ENCODE measurements at places on chromosomes 1 and 21.
A peak's percentile ranks its signal among the peaks of the same experiment; 100 is the strongest.

DNA sequence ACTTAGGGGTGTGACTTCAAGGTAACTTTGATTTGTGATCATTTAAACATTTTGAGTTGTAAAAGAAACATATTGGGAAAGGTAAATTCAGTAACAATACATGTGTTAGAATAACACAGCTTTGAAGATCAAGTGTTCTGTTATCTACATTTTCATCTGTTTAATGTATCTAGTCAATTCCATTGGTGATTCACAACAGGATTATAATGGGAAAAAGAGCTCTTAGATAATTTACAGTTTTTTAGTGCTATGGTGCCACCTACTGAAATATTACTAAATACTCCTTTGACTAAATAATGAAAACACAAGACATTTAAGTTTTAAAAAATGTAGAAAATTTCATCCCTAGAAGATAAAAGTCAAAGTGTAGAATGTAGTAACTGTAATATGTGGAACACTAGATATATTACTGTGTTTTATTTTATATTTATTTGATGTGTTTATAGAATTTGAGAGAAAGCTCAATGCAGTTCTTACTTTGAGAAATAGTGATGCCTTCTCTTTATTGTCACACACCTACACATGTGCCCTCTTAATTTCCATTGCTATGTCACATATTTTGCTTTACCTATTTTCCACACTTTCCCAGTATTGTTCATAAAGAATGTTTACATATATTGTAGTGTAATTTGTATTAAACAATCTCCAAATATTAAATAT is 47.4 kb downstream of the PTPRC start:
- DNase-seq, result no peak

GRCh38 chr1:1183221-1183747 is 9.6 kb downstream of the TTLL10 start:
- DNase-seq, result no peak

DNA sequence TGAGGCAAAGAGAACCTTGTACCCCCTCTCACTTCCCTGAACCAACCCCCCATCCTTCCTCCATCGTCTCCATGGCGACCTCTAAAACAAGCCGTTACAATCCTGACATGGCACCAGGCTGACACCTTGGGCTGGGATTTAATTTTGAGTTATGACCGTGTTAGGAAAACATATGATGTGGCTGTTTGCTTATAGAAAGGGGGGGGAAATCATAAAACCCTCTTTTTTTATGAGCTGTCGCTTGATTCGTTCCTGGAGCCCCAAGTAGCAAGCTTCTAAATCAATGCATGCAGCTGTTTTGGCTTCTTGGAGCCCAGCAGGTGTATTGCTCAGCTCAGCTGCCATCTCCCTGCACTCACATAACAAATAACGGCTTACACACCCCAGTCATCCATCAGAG is 301.2 kb upstream of the SPAG17 start:
- no peak for DNase-seq

- no peak for DNase-seq
These were observed 423.1 kb downstream of the HLX start for GRCh38 chr1:221302357-221302756.

- no peak for DNase-seq
These were observed 128.4 kb upstream of the C21orf91 start for GRCh38 chr21:17947531-17947930.

DNA sequence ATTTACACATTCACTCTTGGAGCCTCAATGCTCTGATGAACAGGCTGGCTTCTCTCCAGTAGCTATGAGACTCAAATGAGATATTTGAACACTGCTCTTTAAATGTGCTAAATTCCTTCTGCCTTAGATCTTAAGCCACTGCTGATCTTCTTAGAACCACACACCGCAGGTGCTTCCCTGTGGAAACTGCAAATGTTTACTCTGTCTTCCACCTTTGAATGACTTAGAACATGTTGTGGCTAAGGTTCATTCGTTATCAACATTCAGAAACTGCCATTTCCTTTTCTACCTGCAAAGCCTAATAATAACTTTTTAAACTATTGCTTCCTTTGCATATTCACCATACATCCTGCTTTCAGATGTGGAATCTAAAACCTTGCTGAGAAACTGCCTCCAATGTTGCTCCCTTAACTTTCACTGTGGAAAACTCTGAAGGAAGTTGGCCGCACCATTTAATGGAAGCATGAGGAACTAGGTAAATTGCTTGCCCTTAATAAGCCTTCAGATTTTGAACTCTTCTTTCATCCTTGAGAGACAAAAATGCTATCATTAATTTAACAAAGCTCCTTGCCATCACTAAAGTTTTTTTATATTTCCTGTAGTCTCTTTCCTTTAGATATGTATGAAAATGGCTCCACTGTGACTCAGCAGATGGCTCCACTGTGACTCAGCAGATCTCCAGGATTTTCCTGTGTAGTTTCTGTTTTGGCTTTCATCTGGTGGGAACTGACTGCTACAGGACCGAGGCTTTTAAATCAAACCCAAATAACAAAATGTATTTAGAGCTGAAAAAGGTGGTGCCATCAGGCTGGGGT is 143.8 kb downstream of the TNFSF18 start:
- no peak for DNase-seq

DNA sequence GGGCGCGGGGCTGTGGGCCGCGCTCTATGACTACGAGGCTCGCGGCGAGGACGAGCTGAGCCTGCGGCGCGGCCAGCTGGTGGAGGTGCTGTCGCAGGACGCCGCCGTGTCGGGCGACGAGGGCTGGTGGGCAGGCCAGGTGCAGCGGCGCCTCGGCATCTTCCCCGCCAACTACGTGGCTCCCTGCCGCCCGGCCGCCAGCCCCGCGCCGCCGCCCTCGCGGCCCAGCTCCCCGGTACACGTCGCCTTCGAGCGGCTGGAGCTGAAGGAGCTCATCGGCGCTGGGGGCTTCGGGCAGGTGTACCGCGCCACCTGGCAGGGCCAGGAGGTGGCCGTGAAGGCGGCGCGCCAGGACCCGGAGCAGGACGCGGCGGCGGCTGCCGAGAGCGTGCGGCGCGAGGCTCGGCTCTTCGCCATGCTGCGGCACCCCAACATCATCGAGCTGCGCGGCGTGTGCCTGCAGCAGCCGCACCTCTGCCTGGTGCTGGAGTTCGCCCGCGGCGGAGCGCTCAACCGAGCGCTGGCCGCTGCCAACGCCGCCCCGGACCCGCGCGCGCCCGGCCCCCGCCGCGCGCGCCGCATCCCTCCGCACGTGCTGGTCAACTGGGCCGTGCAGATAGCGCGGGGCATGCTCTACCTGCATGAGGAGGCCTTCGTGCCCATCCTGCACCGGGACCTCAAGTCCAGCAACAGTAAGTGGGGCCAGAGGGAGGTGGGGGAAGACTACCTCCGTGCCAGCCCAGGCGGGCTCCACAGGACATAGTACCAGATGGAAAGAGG is 808 bp downstream of the MAP3K21 start:
- peak; percentile 35 for DNase-seq

DNA sequence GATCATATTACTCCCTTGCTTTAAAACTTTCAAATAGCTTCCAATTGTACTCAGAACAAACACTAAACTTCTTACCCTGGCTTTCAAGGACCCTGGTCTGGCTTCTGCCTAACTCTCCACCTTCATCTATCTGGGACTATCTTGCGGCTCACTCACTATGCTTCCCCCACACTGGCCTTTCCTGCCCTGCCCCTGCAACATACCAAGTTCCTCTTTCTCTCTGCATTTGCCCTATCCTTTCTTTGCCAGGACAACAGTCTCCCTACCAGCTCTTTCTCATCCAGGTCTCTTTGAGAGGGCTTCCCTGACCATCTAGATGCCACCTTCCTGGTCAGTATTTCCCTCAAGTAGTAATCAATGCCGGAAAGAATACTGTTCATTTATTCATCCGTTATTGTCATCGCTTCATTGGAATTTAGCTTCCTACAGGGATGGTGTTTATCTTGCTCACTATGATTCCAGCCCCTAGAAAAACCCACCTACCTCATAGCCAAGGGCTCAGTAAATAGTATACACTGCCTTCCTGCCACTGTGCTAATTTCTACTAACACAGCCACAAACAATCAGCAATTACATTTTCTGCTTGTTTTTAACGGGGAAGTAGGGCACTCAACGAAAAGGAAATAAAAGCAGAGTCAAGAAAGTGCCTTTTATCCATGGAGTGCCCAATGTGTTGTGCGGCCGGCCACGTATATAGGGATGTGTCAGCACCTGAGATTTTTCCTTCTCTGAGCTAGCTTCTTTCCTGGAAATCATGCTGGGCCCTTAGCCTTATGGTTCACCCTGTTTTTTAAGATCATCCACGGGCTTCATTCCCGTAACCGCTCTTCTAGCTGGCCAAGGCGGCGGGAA is 521 bp upstream of the CDC7 start:
- no peak for DNase-seq

GRCh38 chr1:101165532-101165931 is 71.3 kb upstream of the S1PR1 start:
- DNase-seq, result no peak

GRCh38 chr1:53281133-53281532 is 42.8 kb upstream of the MAGOH start:
- no peak for DNase-seq

- no peak for DNase-seq
These were observed 67.6 kb downstream of the MTR start for GRCh38 chr1:236862615-236863211.

DNA sequence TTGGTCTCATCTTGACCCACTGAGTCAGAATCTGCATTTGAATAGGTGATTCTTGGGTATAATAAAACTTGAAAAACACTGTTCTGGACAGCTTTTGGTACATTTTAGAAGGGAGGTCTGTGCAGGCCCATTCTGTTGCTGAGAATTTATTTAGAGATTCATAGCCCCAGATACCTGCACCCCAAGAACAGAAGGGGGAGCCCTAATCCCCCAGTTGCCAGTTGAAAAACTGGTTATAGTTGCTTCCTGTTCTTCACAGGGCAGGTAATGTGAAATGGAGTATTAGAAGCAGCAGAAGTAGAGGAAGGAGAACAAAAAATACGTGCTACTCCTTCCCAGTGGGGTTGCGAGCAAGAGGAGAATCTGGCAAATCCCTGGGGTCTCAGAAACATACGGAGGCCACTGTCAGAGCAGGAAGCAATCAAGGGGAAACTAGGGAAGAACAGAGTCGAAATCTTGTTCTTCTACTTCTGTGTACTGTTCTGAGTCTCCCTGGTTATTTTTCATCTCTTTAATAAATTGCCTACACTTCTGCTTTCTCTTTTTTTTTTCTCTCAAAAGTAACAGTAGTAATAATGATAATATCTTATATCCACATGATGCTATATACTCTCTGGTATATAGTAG is 4.6 kb upstream of the CLCA2 start:
- DNase-seq, result no peak

- DNase-seq, result no peak
These were observed 19.7 kb downstream of the LRRC7 start for GRCh38 chr1:69587391-69587790.

GRCh38 chr1:15610167-15610566 is 7.1 kb upstream of the DDI2 start:
- DNase-seq, result no peak

- DNase-seq, result no peak
These were observed 20.9 kb upstream of the SNX27 start for GRCh38 chr1:151590961-151591360.

GRCh38 chr21:41229509-41230248 is 61.7 kb downstream of the BACE2 start:
- no peak for DNase-seq

DNA sequence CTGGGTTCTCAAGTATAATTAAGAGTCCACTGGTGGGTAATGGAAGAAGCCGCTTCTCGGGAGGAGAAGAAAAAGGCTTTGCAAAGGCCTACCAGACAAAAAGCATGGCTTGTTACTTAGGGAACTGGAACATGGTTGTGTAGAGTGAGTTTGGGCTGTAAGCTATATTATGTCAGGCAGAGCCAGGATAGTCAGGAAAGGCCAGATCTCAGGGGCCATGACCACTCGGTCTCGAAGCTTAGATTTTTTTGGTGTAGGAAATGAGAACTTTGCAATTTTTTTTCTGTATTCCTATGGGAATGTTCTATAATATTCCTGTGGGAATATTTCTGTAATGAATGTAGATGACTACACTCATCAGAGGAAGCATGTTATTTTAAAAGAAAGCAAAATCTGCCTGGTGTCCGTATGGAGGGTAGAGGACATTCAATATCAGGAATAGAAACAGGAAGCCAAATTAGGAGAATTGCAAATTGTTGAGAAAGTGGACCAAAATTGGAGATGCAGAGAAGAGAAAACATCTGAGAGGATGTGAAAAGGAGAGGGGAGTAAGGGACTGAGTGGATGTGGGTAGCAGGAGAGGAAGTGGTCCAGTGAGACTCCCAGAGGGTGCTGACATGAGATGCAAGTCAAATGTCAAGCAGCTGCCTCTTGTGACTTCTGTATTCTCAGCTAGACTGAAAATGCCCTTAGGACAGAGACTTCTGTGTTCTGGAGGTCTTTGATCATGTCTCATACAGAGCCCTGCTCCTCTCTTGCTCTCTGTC is 45.2 kb upstream of the HAO2 start:
- no peak for DNase-seq

DNA sequence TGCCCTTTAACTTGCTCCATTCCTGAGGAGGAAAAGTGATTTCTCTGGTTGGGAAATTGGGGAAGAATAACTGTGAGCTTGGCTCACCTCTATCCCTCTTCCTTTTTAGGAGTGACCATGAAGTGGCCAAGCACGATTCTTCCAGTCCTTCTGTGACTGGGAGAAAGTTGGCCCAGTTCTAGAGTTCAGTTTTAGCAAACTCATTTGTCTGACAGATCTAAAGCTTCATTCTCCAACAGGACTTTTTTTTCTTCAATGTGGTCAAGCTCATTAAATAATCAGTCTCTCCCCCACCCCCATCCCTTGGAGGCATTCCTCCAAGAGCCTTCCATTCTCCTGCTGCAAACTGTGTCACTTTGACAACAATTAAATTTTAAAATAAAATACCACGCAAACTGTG is 6.4 kb upstream of the AGL start:
- DNase-seq, result no peak

- DNase-seq, result no peak
These were observed 32.6 kb downstream of the KCNC4 start for GRCh38 chr1:110242731-110243130.

GRCh38 chr1:47870946-47871676 is 126.1 kb downstream of the TRABD2B start:
- no peak for DNase-seq

DNA sequence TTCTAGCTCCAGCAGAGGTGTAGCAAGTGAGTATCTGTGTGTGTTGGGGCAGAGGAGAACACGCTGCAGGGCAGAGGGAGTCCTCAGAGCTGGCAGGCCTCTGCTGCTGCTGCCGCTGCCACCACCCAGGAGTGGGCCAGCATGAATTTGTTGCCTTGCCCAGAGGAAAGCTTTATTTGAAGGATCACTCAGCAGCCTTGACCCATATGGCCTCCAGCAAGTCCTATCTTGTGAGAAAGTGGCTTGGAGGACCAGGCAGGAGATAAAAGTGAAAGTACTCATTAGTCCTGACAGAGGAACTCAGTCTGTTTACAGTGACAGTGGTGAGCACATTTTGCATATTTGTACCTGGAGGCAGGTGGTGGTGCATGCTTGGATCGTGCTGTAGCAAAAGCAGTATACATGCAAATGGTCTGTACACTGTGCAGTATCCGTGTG is 3.1 kb downstream of the TRAF5 start:
- DNase-seq, result no peak

- DNase-seq, result no peak
These were observed 67.5 kb downstream of the CCDC185 start for GRCh38 chr1:223460566-223461189.

GRCh38 chr21:34217263-34217662 is 143.9 kb downstream of the MRPS6 start:
- DNase-seq, result no peak

All from progenitor cell of endocrine pancreas (in vitro differentiated cells).